ENCODE measurements at places on chromosomes 3 and 15.
A peak's percentile ranks its signal among the peaks of the same experiment; 100 is the strongest.

DNA sequence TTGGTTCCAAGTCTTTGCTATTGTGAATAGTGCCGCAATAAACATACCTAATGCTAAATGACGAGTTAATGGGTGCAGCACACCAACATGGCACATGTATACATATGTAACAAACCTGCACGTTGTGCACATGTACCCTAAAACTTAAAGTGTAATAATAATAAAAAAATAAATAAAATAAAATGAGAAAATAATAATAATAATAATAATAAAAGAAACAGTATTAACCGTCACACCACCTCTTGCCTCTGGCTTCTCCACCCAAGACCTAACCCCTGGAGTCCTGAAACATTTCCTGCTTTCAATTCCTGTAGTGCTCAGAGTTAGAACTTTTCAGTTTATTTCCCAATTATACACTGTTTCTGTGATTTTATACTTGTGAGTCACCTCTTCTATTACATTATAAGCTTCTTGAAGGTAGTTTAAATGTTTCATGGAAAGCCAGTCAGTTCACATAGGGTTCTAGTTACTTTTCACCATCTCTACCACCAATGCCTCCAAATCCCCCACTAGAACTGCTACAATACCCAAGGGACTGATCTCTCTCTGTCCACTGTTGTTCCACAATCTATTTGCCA, 18.4 kb upstream of the GHSR start:
- DNase-seq = no peak

- no peak for DNase-seq
Observed at GRCh38 chr15:48557335-48557734, 88.2 kb downstream of the FBN1 start.

GRCh38 chr15:35713733-35714132, 167.8 kb upstream of the DPH6 start:
- no peak for DNase-seq

DNA sequence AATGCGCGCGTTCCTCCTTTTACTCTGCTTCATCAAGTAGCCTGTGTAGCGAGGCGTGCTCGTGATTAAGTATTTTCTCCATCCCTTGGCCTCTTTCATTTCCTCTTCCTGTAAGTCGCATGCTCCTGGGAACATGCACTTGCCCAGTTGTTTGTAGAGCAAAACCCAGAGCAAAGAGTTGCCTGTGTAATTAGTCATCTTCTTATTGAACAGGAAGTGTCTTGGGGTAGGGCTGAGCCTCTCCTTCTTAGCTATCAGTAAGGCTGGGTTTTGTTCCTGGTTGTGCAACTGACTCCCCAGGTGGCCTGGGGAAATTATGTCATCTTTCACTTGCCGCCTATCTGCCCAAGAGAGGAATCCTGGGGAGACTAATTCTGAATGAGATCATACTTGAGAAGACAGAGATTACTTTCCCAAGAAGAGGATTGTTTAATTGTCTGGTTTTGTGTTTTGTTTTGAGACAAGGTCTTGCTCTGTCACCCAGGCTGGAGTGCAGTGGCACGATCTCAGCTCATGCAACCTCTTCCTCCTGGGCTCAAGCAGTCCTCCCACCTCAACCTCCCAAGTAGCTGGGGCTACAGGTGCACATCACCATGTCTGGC, 14.9 kb downstream of the LIPH start:
- DNase-seq = no peak

- DNase-seq = no peak
Observed at GRCh38 chr3:157922614-157923013, 183.6 kb downstream of the SHOX2 start.

GRCh38 chr15:51726302-51727073, 11.0 kb downstream of the LYSMD2 start:
- peak; percentile 67 for DNase-seq

DNA sequence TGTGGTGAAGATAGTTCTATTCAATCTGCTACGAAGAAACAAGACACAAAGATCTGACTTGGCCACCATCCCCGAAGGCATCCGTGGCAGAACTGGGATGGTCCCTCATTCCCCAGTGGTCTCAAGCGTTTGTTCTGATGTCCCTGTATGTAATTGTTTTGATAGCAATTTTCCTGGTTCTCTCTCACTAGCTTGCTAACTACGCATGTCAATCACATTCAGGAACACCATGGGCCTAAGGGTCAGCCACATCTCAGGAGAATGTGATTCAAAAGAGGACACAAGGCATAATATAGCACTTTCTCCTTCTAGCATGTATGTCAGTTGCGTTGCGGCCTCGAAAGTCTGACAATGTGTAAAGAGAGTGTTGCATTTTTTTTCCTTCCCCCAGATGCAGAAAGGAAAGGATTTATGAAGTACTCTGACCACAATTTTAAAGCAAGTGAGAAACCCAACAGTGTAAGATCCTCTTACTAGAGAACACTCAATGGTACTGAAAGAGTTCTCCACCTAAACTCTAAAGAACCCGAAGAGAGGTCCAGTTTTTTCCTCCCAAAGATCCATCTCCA, 32.0 kb upstream of the TCF12 start:
- DNase-seq = no peak

DNA sequence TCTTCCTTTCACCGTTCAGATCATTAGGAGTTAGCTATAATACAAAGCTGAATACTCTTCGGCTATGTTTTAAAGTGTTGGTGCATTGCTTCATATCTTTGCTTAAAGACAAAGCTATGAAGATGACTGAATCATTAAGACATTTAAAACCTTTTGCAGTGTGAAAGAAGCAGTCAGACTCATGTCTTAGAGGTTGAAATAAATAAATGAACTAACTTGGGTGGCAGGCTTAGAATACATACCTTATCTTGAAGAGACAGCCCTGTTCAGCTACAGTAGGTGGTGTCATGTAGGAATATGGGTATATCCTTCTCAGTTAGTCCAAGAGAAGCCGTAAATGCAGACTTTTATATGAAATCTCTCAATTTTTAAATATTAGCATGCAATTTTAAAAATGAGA, 63.4 kb downstream of the OPA1 start:
- no peak for DNase-seq

DNA sequence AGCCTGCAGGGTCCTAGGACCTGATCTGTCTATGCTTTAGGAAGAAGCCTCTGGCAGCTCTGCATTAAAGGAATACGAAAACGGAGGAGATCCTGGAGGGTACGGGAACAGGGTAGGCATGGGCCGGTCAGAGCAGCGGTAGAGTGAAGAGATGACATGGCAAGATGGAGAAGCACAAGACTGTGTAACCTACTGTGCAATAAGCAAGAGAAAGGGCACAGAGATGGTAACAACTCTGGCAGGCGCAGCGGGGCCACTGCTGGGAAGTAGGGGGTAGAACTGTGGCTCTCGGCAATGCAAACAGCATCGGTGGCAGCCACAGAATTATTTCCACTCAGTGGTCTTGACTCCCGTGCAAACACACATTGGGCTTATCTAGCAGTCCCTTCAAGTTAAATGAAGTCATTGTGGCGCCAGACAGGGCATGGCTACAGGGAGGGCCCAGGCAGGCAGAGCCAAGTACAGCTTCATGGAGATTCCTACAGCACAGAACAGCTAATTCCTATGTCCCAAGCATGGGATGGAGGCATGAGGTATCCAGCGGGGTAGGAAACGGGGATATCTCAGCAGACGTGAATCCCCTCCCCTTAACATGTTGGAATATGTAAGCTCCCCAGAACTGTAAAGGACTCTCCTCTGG, 28.8 kb downstream of the WHAMM start:
- DNase-seq = no peak

DNA sequence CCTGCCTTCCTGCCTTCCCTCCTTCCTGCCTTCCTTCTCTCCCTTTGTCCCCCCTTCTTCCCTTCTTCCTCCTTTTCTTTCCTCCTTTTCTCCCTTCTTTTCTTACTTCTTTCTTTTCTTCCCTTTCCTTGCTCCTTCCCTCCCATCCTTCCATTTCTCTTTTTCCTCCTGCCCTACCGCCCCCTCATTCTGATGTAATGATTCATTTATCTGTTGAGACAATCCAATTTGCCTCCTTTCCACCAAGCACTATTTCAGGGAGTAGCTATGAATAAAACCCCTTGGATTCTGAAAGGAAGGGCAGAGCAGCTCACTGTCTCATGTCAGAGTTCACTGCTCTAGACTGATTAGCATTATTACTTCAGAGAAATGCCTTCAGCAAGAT, 462.6 kb downstream of the PDCD6IP start:
- no peak for DNase-seq

DNA sequence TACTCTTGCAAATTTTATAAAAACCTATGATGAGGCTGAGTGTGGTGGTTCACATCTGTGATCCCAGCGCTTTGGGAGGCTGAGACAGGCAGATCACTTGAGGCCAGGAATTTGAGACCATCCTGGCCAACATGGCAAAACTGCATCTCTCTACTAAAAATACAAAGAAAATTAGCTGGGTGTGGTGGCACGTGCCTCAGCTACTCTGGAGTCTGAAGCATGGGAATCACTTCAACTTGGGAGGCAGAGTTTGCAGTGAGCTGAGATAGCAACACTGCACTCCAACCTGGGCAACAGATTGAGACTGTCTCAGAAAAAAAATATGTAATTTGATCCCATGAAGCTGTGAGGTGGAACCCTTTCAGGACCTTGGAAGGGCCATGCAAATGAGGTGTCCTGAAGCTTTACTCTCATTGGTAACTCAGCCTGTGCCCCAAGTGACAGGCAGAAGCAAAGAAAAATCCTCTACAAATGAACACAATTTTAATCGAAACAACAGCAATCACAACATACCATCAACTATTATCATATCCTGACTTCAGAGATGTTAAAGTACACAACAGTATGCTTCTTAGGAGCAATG, 84.6 kb upstream of the CDV3 start:
- DNase-seq = no peak

DNA sequence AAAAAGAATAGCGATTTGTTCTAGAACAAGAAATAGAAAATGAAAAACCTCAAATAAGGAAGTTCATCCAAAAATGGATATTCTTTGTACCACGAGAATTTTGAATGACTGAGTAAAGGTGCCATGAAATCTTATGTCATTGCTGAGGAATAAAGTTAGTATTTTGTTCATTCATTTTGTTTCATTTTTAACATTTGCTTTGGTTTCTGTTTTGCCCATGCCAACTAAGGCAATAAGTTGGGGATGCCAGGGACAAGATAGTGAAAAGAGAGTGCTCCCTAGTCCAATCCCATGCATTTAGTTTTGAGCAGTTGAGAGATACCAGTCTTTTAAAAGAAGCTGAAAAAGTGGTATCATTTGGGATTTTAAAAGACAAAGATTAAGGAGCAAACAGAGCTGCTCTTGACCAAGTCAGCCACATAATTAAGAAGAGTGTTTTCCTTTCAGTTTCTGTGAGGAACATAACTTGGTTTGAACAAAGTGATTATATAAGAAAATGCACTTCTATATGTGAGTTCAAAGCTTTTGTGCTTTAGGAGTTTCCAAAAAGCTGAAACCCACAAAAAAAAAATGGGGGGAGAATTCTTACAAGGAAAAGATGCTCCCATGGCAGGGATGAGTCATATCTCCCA, 201.4 kb downstream of the PLOD2 start:
- no peak for DNase-seq

DNA sequence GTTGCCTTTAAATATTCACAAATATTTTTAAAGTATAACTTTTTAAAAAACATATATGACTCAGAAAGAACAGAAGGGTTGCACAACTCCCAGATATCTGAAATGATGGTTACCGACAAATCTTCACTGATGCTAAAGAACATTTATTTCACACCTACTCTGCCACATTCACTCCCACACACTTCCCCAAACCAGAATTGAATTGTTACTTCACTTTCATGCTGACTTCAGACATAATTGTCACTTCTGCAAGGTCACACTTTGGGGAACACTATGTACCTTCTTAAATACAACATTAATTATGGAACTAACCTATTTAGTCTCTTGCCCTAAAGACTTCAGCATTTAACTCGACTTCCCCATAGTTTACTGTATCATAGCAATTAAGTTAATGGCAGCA, 795.1 kb downstream of the FHIT start:
- no peak for DNase-seq

DNA sequence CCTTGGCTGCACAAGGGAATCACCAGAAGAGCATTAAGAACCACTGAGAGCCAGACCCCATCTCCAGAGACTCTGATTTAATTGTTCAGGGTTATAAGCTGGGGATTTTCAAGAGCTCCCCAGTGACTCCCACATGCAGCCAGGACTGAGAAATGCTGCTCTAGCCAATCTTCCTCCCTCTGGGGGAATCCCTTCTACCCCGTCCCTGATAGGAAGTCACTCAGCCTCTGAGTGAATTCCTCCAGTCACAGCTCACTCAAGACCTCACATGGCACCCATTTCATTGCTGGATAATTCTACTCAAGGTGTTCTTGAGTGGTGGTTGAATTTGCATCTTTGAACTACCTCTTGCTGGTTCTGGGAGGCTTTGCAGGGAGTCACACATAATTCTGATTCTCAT, 10.7 kb downstream of the CCR3 start:
- no peak for DNase-seq

- DNase-seq = no peak
Observed at GRCh38 chr3:126896968-126897367, 85.9 kb upstream of the PLXNA1 start.

- DNase-seq = no peak
Observed at GRCh38 chr3:168497183-168497582, 401.5 kb upstream of the GOLIM4 start.

DNA sequence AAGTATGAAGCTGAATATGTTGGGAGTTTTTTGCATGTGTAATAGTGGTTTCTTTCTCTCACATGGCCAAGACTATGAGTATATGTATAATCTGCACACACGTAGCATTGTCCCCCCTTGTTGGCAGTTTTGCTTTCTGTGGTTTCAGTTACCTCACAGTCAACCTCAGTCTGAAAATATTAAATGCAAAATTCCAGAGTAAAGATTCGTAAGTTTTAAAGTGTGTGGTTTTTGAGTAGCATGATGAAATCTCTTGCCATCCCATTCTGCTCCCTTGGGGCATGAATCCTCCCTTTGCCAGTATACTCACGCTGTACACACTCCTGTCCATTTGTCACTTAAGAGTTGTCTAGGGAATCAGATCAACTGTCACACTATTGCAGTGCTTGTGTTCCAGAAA, 742.0 kb upstream of the CCDC54 start:
- no peak for DNase-seq

DNA sequence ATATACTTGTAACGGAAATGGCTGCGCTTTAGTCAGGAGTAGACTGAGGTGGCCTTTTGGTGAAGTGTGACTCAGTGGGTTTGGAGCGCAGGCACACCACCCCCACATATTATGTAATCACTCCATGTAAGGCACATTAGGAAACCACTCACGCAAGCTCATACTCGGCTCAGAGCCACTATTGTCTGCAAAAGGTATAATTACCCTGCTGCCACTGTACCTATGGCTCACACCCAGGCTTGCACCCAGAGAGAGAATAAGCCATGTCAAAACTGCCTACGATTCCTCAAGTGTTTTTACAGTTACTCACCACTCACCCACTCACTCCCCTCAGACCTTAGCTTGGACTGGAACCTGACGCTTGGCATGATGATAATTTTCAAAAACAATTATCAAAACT, 611.9 kb upstream of the CCDC54 start:
- no peak for DNase-seq

- DNase-seq = no peak
Observed at GRCh38 chr3:76212679-76213078, 427.3 kb upstream of the ZNF717 start.

GRCh38 chr3:65558826-65559225, 479.9 kb downstream of the MAGI1 start:
- no peak for DNase-seq

Measured in CD4-positive, alpha-beta T cell (primary cell).